Cardiac septum (tissue), 1 donor: ENCODE measurements at places on chromosomes 2 and 18. TPM values are rescaled to one million over a fixed set of nuclear protein-coding genes. Genes with fewer than 3 reads are reported as not detected.

CPO gene
- total RNA-seq: not detected

IGFBP2 gene
- total RNA-seq: 785 TPM

HOXD10 gene
- 0.16 TPM for total RNA-seq

SNTG2 gene
- total RNA-seq: 1.0 TPM

TMEM169 gene
- total RNA-seq: 0.22 TPM

CCDC141 gene
- total RNA-seq: 162 TPM

NCOA1 gene
- total RNA-seq: 31.9 TPM

CD8B2 gene
- total RNA-seq: not detected

ZBTB14 gene
- 8.1 TPM for total RNA-seq

FKBP7 gene
- 6.5 TPM for total RNA-seq

LAPTM4A gene
- 134 TPM for total RNA-seq

CGREF1 gene
- 0.48 TPM for total RNA-seq

TMEM198 gene
- total RNA-seq: 1.8 TPM

RASGRP3 gene
- total RNA-seq: 49.4 TPM

PROKR1 gene
- total RNA-seq: 0.08 TPM

TXNDC2 gene
- total RNA-seq: not detected

CCDC85A gene
- 2.7 TPM for total RNA-seq

TSPYL6 gene
- total RNA-seq: 0.11 TPM
